ENCODE measurements at places on chromosomes 7 and 10.

- DNase-seq, result no peak
These were observed 338.8 kb downstream of the PTPRN2 start for GRCh38 chr7:158248816-158249215.

- no peak for DNase-seq
These were observed 612.1 kb upstream of the FZD8 start for GRCh38 chr10:36254199-36254598.

DNA sequence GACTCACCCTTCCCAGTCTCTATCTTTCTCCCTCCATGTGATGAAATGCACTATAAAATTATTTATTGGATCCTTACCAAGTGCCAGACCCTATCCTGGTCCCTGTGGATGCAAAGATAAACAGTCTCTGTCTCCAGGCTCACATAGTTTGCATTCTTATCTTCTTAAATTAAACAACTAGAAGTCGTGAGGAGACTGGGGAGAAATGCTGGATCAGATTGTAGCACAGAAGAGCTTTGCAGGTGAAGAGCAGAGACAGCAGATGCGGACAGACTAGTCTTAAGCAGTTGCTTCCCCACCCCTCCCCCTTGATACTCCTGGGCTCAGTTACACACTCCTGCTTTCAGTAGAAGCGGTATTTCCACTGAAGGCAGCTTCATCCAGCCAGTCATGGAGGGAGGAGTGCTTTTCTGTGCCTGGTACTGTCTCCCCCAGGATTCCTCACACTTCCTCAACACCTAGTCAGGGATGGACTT, 20.8 kb upstream of the CDK1 start:
- no peak for DNase-seq

DNA sequence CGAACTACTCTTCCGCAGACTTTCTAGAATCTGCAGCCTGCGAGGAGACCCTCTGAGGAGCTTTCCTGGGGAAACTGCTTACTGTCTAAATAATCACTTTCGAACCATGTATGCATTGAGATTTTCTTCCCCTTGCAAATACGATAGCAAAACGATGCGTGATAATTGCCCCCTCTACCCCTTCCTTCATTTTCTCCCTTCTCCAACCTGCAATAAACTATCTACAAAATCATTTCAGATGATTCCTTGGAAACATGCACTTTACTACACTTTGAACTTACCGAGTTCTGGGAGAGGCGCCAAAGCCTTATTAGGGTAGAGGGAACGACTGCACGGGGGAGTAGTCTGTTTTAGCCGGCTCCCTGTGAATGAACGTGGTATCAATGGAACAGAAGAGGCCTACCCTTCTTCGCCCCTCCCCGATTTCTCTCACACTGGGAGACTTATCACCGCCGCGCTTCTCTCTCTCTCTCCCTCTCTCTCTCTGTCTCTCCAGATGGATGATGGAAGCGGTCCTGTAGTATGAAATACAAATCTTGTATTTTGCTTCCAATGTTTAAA, at the start of gene FGFBP3:
FGFBP3 (minus strand) TSS at position 370 of the 561 bp plus-strand sequence. CDS start 517 bp downstream, outside the sequence.
- no peak for DNase-seq

DNA sequence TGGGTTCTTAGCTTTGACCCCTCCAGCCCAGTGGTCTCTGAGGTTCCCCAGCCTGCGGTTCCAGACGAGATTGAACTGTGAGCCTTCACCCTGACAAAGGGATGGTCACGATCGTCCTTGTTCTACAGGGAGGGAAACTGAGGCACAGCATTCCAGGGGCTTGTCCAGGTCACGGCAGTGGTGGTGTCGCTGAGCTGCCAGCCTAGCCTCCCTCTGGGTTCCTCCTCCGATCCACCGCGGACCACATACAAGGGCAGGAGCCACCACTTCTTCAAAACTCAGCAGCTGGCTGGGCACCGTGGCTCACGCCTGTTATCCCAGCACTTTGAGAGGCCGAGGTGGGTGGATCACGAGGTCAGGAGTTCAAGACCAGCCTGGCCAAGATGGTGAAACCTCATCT, 35.8 kb downstream of the ELFN1 start:
- DNase-seq, result no peak

DNA sequence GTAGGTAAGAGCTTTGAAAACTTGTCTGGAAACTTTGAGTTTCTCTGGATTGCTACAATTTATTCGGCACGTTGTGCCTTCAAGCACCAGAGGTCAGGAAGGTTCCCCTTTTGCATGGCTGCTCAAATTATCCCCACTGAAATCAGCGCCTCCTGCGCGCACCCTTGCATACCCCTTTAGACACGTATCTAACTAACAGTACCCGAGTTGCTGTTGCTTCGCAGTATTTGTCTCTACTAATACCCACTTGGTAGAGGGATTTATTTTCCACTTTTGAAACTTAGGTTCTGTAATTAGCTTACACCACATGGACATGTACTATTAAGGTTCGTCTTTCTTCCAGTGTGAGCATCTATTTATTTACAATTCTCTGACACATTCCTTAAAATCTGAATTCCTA, 1.6 kb downstream of the MEOX2 start:
- DNase-seq, result no peak

DNA sequence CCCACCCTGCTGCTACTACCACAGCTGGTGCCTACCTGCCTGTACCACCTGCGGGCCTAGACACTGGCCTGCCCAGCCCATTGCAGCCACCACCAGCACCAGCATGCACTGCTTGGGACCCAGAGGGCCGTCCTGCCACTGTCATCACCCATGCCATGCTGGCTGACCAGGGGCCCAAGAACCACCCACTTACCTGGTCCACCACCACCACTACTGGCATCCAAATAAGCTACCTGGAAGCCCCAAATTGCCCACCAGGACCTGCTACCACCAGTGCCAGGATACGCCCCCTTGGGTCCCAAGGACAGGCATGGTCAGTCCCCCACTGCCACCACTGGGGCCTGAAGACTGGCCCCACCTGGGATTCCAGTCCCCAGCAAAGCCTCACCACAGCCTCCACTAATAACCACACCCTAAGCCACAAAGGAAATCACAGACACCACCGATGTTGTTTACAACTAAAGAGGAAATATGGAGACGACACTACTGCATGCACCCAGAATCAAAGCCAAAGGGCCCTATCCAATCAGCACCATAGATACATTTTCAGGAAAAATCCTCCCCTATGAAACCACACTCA, 70.5 kb upstream of the DIP2C start:
- no peak for DNase-seq

DNA sequence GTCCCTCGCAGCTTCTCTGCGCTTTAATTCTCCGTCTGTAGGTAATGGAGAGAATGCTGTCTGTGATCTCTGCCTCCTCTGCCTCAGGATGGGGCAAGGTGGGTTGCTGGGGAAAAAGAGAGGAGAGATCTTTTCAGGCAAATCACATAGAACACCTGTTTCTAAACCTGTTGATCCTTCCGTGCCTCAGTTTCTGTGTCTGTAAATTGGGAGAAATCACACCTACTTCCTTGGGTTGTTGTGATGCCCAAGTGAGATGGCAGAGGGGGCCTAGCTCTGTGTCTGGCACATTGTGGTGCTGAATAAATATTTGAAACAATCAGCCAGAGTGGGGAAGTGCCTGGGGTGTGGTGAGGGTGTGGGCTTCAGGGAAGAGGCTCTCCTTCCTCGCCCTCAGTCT, 28.8 kb downstream of the KAZALD1 start:
- no peak for DNase-seq

- no peak for DNase-seq
These were observed 85.6 kb downstream of the RNF216 start for GRCh38 chr7:5695727-5696345.

GRCh38 chr7:155538293-155538692, 8.1 kb downstream of the CNPY1 start:
- DNase-seq, result no peak

DNA sequence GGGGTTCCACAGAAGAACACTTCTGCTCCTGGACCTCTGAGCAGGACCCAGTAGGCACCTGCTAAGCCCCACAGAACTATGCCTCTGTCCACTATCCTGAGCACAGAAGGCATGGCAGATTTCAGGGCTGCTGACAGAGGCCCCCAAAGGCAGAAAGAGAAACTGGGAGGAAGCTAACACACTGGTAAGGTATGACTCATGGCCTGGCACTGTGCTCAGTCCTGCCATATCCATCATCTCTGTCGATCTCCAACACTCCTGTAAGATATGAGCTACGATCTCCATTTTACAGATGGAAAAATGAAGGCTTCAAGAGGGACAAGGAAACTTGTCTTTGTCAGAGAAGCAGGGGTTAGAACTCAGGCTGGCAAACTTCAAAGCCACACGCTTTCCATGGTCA, 62.2 kb downstream of the GRID1 start:
- DNase-seq, result no peak

- DNase-seq, result no peak
These were observed 69.2 kb upstream of the EFCAB10 start for GRCh38 chr7:105650382-105650970.

DNA sequence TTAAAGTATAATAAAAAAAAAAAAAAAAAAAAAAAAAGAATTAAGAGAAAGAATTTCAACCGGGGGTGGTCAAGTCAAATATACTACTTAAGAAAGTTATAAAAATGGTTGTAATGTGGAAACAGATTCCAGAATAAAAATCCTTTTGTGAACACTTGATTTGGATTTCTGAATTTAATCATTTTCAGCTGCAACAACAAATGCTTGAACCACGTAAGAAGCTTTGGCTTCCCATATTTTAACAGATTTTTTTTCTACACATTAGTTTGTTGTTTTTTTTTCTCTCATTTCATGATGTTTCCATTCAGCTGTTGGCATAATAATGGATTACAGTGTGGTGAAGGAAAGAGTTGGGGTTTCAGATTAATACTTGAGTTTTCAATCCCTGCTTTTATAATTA, 137.3 kb upstream of the AGR3 start:
- no peak for DNase-seq

DNA sequence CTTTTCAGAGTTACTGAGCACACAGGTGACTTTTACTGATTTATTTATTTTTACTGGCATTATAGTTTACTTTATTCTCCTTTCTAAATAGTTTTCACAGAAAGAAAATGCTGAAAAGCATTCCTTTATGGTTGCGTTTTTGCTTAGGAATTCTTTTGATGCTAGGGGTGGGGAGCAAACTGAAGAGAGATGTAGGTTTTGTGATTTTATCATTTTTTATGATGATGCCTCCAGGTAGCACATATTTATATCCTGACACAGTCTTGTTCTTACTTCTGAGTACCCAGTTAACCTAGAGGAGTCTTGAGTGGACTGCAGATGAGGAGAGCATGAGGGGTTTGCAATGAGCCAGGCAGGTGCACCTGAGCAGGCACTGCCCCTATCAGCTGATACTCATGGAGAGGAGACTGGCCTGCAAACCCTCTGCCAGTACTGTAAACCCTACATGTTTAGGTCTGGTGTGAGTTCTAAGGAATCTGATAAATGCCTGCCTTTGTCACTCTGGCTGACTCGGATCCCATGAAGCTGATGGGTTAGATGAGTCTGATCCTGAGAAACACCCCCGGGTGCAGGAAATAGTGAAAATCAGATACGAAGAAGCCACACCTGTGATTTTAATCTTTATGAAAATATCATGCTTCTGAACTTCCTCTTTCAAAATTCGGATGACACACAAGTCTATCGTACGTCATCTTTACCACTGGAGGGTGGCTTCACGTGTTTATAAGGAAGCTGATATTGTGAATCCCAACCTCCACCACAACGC, 302.9 kb downstream of the WDR37 start:
- no peak for DNase-seq

- no peak for DNase-seq
These were observed 114.1 kb upstream of the WNT16 start for GRCh38 chr7:121214657-121215056.

DNA sequence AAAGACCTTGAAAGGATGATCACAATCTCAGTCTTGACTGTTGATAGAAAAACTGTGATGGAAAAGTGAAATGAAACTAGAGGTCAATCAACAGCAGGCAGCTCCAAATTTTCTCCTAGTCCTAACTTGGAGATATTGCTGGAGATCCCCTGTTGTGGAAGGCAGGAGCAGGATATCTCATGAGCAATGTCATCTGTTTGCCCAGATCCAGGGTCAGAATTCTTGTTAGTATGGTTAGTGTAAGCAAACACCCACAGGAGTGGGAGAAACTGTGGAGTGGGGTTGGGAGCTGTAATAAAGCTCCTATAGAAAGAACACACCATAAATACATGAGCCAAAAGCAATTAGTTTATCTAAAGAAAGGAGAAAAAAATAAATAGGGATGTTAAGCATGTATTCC, 169.0 kb downstream of the AKR1D1 start:
- no peak for DNase-seq

DNA sequence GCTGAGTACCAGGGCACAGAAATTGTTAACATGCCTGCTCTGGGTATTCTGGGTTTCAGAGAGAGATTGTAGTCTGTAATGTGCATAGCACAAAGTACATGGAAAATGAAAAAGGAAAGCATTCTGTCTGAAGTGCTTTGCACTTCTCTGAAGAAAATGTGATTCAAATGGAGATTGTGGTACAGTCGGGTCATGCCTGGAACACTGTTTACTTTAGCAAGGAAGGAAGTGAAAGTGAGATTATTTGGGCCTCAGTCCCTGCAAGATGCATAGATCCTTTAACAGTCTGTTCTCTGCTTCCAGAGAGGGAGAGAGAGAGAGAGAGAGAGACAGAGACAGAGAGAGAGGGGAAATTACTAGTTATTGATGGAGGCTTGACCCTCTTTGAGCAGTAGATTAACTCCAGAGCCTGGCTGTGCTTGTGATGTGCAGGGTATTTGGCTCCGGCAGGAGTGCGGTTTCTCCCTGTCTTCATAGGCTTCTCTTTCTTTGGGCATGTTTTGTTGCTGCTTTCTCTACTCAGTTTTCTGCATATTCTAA, 5.4 kb downstream of the VWC2 start:
- no peak for DNase-seq

- no peak for DNase-seq
These were observed 44.4 kb downstream of the ATXN7L1 start for GRCh38 chr7:105831824-105832535.

GRCh38 chr7:30656006-30656957, 26.0 kb downstream of the CRHR2 start:
- no peak for DNase-seq

DNA sequence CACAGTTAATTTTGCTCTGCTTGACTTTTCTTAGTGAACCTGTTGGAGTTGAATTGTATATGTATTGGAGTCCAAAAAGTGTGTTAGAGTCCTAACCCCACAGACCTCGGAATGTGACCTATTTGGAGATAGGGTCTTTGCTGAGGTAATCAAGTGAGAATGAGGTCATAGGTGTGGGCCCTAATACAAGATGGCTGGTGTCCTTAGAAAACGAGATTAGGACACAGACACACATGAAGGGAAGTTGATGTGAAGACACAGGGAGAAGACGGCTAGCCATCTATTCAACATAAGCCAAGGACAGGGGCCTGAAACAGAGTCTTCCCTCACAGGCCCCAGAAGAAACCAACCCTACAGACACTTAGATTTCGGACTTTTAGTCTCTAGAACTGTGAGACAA, 260.6 kb upstream of the NEBL start:
- no peak for DNase-seq

Measured in stimulated activated CD4-positive, alpha-beta T cell treated with anti-CD3 and anti-CD28 coated beads, Interleukin-15, amount 100 ng/mL, for 1 hour (primary cell).